Cortex of kidney (tissue), 1 donor: ENCODE measurements at places on chromosomes 5 and 9.

GRCh38 chr5:169149317-169149716 is 151.6 kb downstream of the SLIT3 start:
- DNase-seq, result no peak

- DNase-seq, result no peak
These were observed 65.1 kb downstream of the EFNA5 start for GRCh38 chr5:107605596-107606125.

- DNase-seq, result no peak
These were observed 3.1 kb downstream of the ANGPTL2 start for GRCh38 chr9:127119320-127119709.

GRCh38 chr5:130870691-130871090 is 294.4 kb downstream of the HINT1 start:
- no peak for DNase-seq

- no peak for DNase-seq
These were observed 92.6 kb downstream of the LIFR start for GRCh38 chr5:38463634-38464521.

GRCh38 chr9:124313940-124314339 is 56.2 kb downstream of the NEK6 start:
- no peak for DNase-seq

DNA sequence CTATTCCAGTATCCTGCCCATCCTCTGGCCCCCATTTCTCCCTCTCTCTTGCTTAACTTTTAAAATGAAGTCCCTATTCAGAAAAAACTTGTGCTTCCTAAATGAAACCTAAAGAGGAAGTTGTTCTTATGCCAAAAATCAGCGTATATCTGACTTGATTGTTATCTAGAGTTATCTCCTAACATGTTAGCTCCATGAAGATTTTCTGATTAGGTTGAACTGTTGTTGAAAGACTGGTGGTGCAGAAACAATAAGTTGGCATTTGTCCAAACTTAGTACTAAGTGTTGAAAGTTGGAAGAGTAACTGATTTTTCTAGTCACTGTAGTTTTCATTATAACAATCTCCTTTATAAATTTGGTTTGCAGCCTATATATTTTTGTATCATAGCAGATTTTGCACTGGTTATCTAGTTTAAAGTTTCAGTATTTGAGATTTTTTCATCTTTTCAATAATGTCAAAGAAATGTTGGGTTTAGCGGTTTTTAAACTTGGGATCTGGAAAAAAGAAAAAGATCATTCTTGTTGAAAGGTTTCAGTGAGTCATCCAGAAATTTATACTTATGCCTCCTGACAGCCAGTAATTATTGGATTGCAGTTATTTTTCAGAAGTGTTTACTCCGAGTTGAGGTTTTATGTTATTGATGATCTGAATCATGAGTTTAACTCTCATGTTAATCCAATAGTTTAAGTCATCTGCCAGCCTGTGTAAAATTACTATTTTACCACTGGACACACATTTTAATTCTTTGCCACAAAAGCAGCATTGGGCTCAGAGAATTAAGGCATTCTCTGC is 60.6 kb downstream of the PAM start:
- no peak for DNase-seq

DNA sequence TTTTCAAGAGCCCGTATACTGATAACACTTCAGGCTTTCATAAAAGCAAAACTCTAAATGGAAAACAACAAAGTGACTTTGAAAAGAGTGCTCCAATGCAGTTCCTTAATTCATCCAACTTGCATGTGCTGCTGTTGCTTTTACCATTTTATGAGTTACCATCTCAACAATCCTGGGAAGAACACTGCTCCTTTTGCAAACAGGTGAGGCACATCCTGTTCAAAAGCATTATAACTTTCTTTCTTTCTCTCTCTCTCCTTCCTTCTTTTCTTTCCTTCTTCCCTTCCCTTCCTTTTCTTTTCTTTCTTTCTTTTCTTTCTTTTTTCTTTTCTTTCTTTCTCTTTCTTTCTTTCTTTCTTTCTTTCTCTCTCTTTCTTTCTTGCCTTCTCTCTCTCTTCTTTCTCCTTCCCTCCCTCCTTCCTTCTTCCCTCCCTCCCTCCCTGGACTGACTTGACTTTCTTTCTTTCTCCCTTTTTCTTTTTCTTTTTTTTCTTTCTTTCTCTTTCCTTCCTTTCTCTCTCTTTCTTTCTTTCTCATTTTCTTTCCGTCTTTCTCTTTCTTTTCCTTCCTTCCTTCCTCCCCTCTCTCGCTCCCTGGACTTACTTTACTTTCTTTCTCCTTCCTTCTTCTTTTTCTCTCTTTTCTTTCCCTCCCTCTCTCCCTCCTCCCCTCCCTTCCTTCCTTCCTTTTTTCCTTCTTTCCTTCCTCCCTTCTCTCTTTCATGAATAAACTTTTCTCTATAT is 11.2 kb upstream of the PARP8 start:
- DNase-seq, result no peak

- no peak for DNase-seq
These were observed 7.0 kb downstream of the UBE2QL1 start for GRCh38 chr5:6455571-6456200.

DNA sequence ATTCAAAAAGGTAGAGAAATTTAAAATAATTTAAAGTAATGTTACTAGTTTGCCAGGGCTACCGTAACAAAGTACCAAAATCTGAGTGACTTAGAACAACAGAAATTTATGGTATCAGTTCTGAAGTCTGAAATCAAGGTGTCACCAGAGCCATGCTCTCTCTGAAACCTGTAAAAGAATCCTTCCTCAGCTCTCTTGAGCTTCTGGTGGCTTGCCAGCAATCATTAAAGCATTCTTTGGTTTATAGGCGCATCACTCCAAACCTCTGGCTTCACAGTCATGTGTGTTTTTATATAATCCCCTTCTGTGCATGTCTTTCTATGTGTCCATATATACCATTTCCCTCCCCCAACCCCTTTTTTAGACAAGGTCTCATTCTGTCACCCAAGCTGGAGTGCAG is 220.3 kb downstream of the COX7C start:
- DNase-seq, result no peak

DNA sequence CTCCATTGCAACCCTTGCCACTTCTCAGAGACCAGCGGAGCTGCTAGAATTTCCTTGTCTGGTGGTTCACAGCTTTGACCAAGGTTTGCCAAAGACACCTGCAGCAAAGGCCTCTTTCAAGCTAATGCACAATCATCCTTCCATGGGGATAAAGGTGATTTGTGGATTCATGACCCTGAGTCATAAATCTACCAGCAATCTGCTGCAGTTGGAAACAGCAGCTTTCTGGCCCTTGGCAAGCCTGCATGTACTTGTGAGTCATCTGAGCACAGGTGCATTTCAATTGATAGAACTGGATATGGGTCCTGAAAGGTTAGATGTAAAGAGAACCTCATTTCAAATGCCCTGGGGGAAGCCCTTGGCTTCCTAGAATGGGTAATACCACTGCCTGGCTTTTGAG is 21.6 kb upstream of the TCF7 start:
- DNase-seq, result no peak

DNA sequence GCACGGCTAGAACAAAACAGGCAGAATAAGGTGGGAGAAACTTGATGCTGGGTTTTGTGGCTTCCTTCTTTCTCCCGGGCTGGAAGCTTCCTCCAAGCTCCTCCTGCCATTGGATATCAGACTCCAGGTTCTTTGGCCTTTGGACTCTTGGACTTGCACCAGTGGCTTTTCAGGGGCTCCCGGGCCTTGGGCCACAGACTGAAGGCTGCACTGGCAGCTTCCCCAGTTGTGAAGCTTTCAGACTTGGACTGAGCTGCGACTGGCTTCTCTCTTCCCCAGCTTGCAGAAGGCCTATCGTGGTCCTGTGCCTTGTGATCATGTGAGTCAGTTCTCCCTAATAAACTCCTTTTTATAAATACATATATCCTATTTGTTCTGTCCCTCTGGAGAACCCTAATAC is 364.4 kb downstream of the DNAH5 start:
- DNase-seq, result no peak

DNA sequence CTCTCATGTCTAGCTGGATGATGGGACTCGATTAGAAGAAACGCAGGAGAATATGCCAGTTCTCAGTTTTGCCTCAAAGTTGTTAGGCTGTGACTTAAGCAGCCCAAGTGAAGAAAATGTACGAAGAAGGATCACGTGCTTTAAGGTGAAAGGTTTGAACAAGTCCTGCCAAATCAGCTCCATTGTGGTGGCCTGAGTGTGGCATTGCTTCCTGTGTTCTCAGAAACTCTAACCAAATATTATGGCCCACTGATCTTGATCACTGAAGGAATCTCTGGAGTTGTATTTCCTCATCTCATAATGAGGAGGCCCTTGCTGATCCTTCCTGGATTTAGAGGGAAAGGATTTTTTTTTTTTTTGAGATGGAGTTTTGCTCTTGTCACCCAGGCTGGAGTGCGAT is 44.0 kb downstream of the OTULIN start:
- no peak for DNase-seq

DNA sequence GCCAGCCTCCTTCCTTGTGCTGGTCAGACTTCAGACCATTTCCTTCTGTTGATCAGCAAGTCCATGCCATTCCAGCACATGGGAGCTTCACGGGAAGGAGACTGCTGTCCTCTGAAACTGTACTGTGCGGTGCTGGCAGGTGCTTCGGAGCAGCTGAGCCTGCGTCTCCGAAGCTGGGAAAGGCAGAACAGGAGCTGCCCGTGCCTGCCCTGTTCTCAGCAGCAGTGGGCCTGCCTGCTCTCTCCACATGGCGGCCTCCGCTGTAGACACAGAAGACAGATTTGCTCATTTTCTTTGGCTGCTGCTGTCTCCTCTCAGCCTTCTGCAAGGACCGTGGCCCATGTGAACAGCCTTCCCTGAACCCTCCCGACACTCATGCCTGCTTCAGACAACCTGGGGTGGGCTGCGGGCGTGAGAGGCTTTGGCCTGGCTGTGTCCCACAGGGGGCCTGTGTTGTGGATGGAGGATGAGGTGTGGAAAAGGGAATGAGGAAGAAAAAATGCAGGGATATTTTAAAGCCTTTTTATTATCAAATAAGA is 43.1 kb downstream of the HABP4 start:
- DNase-seq, result no peak

DNA sequence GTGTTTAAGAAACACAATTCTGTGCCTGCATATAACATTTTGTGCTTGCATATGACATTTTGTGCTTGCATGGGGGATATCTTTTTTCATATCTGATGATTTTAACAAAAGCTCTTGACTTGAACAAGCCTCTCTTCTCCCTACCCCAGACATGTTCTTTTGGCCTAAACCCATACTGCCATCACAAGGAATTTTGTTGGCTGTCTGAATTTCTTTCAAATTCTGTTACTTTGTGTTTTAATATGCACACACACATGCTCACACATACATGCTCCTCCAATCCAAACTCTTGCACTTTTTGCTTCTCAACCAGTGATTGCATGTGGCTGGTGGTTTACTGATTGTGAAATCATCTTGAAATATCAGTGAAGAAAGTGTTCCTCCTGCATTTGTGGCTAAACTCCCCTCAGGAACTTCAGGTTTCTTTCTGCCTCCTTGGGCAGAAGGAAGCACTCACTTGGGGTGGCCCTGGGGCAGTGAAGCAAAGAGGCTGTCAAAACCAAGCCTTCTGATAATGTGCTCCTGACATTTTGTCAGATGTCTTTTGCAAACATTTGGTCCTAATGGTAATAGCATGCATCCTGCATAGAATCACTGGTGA is 377.2 kb upstream of the KLF4 start:
- no peak for DNase-seq

- DNase-seq, result no peak
These were observed 330.8 kb downstream of the DIRAS2 start for GRCh38 chr9:90311811-90312210.

DNA sequence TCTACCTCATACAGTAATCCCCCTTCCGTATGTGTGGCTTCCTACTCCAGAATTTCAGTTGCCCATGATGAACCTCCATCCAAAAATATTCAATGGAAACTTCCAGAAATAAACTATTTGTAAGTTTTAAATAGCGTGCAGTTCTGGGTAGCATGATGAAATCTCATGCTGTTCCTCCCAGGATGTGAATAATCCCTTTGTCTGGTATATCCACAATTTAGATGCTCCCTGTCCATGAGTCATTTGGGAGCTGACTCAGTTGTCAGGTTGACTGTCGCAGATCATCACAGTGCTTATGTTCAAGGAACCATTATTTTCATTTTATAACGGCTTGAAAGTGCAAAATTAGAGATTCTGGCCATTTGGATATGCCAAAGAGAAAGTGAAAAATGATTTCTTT is 290.1 kb upstream of the CDH9 start:
- DNase-seq, result no peak

GRCh38 chr9:136228107-136228875 is 17.3 kb downstream of the QSOX2 start:
- DNase-seq, result no peak

- no peak for DNase-seq
These were observed 323.0 kb downstream of the SPOCK1 start for GRCh38 chr5:137176126-137176525.

DNA sequence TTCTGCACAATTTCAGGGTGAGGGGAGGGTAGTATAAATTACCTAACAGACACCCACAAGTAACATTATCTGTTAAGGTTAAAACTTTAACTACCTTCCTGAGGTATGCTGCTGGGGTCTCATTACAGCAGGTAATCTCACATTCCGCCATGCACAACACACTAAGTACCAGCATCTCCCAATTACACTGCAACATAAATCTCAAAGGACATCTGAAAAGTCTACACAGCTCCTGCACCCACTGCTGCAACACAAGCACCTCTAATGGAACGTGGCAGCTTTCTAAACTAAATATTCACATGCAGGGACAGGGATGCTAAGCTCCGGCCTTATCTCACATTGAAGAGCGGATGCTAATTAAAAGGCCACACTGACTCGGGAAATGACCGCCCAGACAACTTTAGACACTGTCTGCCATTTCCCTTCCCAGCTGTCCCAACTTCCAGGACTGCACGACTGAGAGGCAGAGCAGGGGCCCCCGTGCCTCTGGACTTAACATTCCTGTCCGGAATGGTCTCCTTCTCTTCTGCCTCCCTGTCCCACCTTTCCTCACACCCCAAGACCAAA is 45.9 kb downstream of the PSMB7 start:
- DNase-seq, result no peak

- no peak for DNase-seq
These were observed 68.6 kb downstream of the SH3PXD2B start for GRCh38 chr5:172385707-172386106.

- DNase-seq, result no peak
These were observed 106.3 kb upstream of the NR3C1 start for GRCh38 chr5:143509758-143510221.

GRCh38 chr9:72794946-72795345 is 157.9 kb downstream of the ALDH1A1 start:
- no peak for DNase-seq

DNA sequence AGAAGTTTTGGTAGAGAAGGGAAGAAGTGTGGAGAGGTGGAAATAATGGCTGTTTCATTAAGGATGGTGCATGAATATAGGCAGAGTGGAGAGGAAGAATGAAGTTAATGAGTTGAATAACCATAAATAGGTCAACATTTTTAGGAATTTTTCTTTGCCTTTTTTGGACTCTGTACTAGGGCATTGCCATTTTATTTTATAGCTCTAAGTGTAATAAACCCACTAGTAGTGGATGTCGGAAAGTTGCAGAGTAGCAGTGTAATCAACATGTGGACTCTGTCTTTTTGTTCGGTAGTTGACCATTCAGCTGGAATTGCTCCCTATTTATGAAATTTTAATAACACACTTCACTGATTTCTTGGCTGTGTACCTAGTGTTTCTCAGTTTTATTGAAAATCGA is 199.1 kb downstream of the WDR70 start:
- no peak for DNase-seq
